CD4-positive, alpha-beta T cell treated with Interleukin-15 for 4 hours (primary cell): ENCODE measurements at places on chromosomes 6 and 20.

DNA sequence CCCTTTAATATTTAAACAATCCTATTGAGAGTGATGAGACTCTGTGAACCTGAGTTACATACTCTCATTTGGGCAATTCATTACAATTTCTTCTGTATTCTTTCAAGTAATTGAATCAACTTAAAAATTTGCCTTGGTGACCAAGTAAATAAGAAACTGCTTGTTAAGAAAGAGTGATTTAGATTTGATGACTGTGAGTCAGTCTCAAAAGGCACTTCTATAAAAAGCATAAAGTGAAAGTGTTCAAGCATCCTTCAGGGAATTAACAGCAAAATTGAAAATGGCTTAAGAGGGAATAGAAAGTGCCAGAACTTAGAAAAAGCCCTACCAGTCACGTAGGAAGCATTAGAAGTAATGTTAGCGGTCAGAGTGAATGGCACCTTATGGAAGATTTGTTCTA lies 654.7 kb downstream of the EPM2A start:
- DNase-seq: no peak

GRCh38 chr6:30510419-30511168 lies 21.3 kb downstream of the HLA-E start:
- no peak for DNase-seq

DNA sequence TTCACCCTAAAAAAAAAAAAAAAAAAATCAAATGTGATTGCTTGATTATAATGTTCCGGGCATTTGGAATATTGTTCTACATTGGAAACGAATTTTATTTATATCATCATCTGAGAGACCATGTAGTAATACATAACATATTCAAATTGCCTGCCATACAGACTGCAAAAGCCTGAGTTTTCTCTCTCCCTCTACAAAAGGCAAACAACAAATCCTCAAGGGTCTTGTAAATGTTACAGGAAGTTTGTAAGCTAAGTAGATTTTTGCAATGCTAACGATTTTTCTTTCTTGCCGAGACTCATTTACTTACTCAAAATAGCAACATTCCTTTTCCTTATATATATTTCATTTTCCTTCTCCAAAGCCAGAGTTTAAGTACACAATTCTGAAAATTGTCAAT lies 49.0 kb upstream of the HTR1E start:
- no peak for DNase-seq

DNA sequence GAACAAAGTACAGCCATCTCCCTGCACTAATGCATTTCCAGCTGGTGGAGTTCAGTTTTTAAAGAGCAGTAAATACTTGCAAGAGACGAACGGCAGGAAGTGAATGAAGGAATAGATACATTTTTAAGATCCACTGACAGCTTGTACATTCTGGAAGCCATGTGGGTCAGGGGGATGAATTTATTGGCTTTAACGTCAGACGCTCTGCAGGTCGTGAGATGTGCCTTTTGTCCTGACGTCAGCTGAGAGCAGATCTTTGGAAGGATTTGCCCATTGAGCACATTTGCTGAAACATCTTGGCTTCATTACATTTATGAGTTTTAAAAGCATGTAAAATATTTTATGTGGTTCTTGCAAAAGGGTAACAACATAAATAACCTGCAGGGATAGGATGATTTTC lies 29.5 kb upstream of the SALL4 start:
- no peak for DNase-seq

- no peak for DNase-seq
These were observed 1267.0 kb upstream of the CITED2 start for GRCh38 chr6:140641412-140641811.
